CD4-positive, alpha-beta T cell treated with Interleukin-12 subunit alpha and Interleukin-12 subunit beta, for 1 hour (primary cell): ENCODE measurements at places on chromosomes 4 and X.
A peak's percentile ranks its signal among the peaks of the same experiment; 100 is the strongest.

GRCh38 chr4:79865201-79865597 is 207.8 kb downstream of the ANTXR2 start:
- DNase-seq = no peak

- no peak for DNase-seq
These were observed 393.8 kb upstream of the FSTL5 start for GRCh38 chr4:162557516-162558106.

DNA sequence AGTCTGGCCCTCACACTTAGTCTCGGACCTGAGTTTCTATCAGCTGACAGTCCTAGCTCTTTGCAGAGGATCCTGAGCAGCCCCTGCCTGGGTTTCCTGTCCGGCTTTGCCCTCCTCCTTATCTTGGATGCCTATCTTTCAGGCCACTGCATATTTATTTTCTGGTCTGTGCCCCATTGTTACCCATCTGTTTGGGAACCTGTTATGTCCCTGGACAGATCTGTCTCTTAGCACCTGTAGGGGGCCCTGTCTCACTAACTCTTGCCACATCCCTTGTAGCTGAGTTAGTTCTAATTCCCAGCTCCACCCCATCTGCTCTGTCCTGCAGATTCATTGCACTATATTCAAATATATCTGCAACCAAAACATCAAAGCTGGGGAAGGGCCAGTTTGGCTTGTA is 514.9 kb upstream of the LCORL start:
- DNase-seq = no peak

DNA sequence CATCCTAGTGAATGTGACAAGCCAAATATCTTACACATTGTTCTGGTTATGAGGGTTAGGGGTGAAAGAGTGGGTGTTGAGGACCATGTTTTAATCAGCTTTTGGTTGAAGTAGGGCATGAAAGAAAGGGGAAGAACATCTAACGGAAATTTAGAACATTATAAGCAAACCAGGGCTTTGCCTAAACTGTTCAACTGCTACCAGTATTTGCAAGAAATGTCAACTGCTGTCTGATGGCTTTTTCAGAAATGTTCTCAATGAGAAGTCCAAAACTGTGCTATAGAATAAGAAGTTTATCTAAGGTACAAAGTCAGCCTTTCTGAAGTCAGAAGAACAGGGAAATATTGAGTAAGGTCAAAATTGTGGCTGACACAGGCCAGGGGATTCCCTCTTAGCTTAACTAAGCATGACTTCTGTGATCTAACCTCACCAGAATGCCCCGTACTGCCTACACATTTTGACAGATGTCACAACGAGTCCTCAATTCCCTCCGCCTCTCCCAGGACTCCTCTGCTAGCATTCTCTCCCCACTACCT is 67.1 kb downstream of the DTHD1 start:
- DNase-seq = peak; percentile 21

- no peak for DNase-seq
These were observed 67.8 kb downstream of the TAPT1 start for GRCh38 chr4:16158504-16158852.

- peak; percentile 81 for DNase-seq
These were observed at the start of gene EFHC2 for GRCh38 chrX:44343412-44344141. Gene EFHC2, minus strand, starts transcription at chrX:44343672. Its CDS starts 84 bp downstream, at chrX:44343588.

DNA sequence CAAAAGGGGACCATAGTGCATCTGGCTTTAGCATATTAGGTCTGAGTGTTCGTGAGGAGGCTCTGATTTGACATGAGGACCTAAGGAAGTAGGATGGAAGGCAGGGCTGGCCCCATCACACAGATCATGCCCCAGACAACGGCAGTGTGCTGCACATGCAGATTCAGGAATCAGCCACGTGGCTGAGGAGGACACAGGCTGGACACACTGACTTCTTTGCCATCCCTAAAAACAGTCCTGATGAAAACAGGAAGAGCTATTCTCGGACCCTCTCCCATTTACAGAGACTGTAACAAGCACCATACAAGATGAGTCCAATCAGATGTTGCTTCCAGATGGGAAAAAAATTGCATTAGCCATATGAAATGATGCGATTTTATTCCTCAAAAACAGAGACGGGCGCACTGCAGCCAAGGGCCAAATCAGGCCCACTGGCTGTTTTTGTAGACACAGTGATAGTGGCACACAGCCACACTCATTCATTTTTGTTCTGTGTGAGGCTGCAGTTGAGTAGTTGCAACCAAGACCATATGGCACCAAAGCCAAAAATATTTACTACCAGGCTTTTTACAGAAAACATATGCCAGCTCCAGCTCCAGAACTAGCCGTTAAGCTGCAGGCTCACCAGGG is 41.0 kb downstream of the ACSL1 start:
- no peak for DNase-seq

GRCh38 chr4:41227902-41228301 is 13.6 kb upstream of the APBB2 start:
- DNase-seq = no peak

- DNase-seq = no peak
These were observed 94.5 kb downstream of the WFS1 start for GRCh38 chr4:6364146-6364545.

DNA sequence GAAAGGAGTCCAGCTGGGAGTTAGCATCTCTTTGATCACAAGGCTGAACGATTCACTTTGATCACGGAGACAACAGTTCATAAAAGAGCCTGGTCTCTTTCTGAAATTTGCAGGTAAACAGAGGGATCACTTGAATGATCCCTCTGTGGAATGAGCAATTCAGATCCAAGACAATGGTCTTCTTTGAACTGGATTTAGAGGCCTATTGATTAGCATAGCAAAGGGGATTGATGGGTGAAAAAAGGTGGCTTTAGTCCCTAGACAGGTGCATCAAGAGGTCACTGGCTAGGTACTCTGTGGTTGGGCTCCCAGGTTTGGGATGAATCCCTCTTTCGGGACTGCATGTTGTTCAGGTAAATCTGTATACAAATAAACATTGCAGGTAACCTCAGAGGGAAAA is 223.8 kb upstream of the TAPT1 start:
- DNase-seq = no peak

GRCh38 chr4:60726779-60727178 is 473.3 kb upstream of the ADGRL3 start:
- DNase-seq = no peak

DNA sequence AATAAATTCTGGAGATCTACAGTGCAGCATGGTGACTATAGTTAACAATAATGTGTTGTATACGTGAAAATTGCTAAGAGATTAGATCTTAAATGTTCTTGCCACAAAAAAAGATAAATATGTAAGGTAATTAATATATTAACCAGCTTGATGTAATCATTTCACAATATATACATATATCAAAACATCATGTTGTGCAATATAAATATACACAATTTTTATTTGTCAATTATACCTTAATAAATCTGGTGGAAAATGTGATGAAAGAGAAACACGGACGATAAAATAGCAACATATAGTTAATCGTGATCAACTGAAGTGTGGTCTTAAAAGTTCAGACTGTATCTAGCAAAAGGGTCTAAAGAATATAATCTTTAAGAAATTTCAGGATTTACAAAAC is 16.5 kb upstream of the NDNF start:
- no peak for DNase-seq

DNA sequence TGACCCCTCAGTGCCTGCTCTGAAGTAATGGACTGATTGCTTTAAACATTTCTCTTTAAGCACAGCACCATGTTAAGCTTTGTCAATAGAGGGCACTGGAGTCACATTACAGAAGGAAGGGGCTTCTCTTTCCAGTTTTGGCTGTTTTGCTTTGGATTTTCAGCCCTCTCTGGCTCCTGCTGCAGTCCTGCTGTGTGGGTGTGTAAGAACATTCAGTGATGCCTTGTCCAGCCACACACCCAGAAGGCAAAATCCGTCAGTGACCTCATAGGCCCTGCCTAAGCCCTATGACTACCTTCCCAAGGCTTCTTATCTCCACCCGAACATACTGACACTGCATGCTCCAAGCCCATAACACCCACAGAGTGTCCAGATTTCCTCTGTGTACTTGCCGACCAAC is 215.3 kb upstream of the CTSO start:
- DNase-seq = no peak

- no peak for DNase-seq
These were observed 347.3 kb downstream of the CCSER1 start for GRCh38 chr4:90474484-90474883.

DNA sequence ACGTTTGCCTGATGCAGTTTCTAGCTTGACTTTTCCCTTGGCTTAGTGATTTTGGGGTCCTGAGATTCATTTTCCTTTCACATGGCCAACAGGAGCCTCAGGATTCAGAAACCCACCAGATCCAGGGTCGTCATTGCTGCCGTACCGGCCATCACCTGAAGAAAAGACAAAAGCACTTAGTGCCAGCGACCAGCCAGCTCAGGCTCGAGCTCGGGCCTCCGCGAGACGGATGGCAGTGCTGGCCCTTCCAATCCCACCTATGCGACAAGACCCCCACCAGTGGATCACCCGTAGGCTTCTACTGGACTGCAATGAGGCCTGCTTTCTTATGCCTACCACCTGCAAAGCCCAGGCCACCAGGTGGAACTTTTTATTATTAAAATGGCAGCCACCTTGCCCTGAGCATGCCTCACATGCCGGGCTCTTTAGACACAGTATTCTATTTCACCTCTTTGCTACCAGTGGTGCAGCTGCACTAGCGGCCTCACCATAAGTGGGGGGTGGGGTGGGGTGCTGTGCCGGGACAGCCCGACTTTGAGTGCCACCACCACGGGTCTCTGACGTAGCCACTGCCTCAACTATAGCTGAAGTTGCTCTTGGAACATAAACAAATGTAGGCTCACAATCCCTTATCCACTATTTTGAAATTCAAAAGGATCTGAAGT is 84.3 kb downstream of the MTMR1 start:
- DNase-seq = no peak

- DNase-seq = no peak
These were observed 362 bp downstream of the NCAPG start for GRCh38 chr4:17811078-17811603.

DNA sequence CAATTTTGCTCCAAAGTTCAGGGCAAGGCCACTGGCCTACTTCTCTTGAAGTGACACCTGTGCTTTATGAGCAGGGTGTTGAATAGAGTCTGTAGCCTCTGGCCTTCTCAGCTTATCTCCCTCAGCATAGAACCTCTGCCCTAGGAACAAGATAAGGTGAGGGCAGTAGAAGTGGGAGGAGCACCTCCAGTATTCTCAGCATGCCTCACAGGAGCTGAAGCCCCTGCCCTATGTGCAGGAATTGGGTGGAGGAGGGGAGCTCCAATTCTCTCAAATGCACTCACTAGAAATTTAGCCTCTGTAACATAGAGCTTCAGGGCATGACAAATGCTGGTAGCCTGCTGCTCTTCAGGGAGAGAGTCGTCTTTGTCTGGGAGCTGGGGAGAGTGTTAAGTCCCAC is 479.3 kb downstream of the IL1RAPL1 start:
- no peak for DNase-seq

- peak; percentile 12 for DNase-seq
These were observed 108.3 kb downstream of the JADE1 start for GRCh38 chr4:128917781-128918180.

- DNase-seq = no peak
These were observed 1442.8 kb upstream of the IGFBP7 start for GRCh38 chr4:58553031-58553430.

- DNase-seq = no peak
These were observed 307.3 kb downstream of the RAPGEF2 start for GRCh38 chr4:159410076-159410777.

- no peak for DNase-seq
These were observed 104.1 kb upstream of the MCF2 start for GRCh38 chrX:139811942-139812629.

GRCh38 chr4:53012738-53013137 is 150.6 kb downstream of the RASL11B start:
- peak; percentile 6 for DNase-seq

- DNase-seq = no peak
These were observed 54.5 kb downstream of the TENM3 start for GRCh38 chr4:182297659-182298058.

DNA sequence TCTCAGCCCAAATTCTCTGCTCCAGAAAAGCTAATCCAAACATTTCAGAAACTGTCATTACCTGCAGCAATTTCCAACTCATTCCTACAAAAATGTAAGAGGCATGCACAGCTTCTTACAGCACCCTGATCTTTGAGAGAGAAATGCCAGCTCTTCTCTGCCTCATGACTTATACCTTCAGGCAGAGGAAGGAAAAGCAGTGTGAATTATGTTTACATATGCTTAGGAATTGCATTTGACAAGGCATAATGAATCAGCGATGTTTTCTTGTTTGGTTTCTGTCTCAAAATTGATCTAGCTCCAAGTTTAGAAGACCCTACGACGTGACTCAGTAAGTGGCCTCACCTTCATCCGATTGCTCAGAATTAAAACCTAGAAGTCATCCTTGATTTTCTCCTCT is 21.8 kb upstream of the AGA start:
- DNase-seq = no peak

- DNase-seq = no peak
These were observed 17.0 kb downstream of the PRKG2 start for GRCh38 chr4:81197864-81198524.

GRCh38 chr4:51999250-51999649 is 20.9 kb downstream of the LRRC66 start:
- DNase-seq = no peak

GRCh38 chr4:87445964-87446363 is 23.6 kb downstream of the NUDT9 start:
- DNase-seq = no peak

DNA sequence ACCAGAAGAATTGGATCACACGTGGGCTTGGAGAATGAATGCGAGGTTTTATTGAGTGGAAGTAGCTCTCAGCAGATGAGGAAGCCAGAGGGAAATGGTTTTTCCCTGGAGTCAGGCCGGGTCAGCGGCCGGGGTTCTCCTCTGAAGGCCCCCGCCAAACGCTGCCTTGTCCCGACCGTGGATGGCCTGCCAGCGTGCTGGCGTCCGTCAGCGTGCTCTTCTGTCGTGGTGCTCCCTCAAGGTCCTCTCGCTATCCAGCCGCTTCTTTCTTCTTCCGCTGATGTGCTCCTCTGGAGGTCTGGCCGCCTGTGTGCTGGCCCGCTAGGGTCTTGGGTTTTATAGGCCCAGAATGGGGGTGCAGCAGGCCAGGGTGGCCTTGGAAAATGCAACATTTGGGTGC is 632.2 kb downstream of the TRAM1L1 start:
- no peak for DNase-seq

DNA sequence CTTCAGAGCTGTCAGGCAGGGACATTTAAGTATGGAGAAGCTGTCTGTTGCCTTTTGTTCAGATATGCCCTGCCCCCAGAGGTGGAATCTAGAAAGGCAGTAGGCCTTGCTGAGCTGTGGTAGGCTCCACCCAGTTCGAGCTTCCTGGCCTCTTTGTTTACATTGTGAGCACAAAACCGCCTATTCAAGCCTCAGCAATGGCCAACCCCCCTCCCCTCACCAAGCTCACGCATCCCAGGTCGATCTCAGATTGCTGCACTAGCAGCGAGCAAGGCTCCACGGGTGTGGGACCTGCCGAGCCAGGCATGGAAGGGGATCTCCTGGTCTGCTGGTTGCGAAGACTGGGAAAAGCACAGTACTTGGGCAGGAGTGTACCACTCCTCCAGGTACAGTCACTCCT is 59.3 kb downstream of the ZNF674 start:
- DNase-seq = peak; percentile 5

- no peak for DNase-seq
These were observed 76.4 kb downstream of the EFHC2 start for GRCh38 chrX:44267116-44267515.

DNA sequence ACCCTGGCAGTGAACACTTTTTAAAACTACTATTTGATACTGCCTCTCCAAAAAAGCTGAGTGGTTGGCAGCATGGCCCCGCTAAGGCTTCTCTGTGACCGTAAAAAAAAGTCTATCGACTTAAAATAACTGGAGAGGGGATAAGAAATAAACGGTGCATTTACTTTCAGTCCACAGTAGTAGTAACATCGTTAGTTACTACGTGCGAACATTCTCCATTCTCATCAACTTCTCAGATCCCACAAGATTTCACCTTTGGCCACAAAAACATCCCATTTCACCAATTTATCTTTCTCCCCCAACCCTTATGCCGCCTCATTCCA is 524 bp upstream of the EXOSC9 start:
- DNase-seq = no peak
